ENCODE measurements at places on chromosomes 16 and 17. TPM values are rescaled to one million over a fixed set of nuclear protein-coding genes. Genes with fewer than 3 reads are reported as not detected.

- H3K4me1 ChIP-seq, result peaks cover 56% of the 10 kb centered on the region
- no peak overlapping the region for H3K4me3 ChIP-seq
- H3K27me3 ChIP-seq, result no peaks in the 10 kb centered on the region
Measured at GRCh38 chr16:27174007-27174406, 29.3 kb upstream of the KDM8 start.

DNA sequence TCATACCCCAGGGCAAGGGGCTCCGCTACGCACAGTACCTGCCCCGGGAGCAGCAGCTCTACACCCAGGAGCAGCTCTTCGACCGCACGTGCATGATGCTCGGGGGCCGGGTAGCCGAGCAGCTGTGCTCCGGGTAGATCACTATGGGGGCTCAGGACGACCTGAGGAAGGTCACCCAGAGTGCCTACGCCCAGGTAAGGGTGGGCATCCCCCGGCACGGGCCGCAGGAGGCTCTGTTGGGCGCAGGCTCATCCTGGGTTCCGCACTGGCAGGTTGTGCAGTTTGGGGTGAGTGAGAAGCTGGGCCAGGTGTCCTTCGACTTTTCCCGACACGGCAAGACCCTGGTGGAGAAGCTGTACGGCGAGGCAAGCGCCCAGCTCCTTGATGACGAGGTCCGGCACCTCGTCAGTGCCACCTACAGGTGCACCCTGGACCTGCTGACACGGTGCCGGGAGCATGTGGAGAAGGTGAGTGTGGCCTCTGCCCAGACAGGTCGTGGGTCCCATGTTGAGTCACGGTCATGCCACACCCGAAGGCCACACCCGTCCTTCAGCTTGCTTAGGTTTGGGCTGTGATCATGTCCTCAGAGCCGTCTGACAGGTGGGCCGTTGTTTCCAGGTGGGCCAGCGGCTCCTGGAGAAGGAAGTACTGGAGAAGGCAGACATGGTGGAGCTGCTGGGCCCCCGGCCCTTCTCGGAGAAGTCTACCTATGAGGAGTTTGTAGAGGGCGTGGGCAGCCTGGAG, 19.3 kb downstream of the DBNDD1 start:
- peaks cover 9% of the 10 kb centered on the region for H3K4me1 ChIP-seq
- H3K36me3 ChIP-seq, result peaks cover 38% of the 10 kb centered on the region
- no peaks in the 10 kb centered on the region for H3K27me3 ChIP-seq

- peak; percentile 26 for DNase-seq
- H3K27ac ChIP-seq, result no peak overlapping the region
- H3K27me3 ChIP-seq, result peaks cover 8% of the 10 kb centered on the region
- H3K4me1 ChIP-seq, result peaks cover 11% of the 10 kb centered on the region
Measured at GRCh38 chr16:66296591-66296990, 69.9 kb upstream of the CDH5 start.

DNA sequence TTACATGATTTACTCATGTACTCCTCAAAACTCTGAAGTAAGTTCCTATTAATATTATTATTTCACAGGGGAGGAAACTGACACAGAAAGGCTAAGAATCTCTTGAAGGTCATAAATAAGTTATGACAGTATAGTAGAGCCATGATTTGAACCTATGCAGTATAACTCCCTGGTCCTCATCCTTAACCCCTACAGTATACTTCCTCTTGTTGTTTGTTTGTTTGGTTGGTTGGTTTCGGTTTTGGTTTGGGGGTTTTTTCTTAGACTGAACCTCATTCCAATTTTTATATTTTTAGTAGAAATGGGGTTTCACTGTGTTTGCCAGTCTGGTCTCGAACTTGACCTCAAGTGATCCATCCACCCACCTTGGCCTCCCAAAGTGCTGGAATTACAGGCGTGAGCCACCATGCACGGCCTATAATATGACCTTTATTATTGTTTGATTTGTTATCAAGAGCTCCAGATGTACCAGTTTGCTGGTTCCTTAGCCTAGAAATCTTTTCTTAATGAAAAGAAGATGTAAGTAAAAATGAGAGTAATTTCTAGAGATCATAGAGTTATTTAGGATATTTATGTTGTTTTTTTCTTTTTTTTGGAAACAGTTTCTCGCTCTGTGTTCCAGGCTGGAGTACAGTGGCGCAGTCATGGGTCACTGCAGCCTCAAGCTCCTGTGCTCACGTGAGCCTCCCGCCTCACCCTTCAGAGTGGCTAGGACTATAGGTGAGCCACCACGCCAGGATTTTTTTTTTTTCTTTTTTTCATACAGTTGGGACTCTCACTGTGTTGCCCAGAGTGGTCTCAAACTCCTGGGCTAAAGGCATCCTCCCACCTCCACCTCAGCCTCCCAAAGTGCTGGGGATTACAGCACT, 4.8 kb downstream of the PRR11 start:
- H3K4me1 ChIP-seq, result peaks cover 50% of the 10 kb centered on the region
- peaks cover 38% of the 10 kb centered on the region for H3K36me3 ChIP-seq
- H3K27ac ChIP-seq, result peak overlapping the region; percentile 82
- H3K27me3 ChIP-seq, result no peaks in the 10 kb centered on the region
- DNase-seq, result no peak

- H3K36me3 ChIP-seq, result peaks cover 73% of the 10 kb centered on the region
- no peak overlapping the region for H3K27ac ChIP-seq
- DNase-seq, result no peak
- no peak overlapping the region for H3K4me3 ChIP-seq
- no peaks in the 10 kb centered on the region for H3K27me3 ChIP-seq
Measured at GRCh38 chr16:11033629-11034420, 89.5 kb downstream of the CLEC16A start.

GRCh38 chr17:46002973-46003316, 3.9 kb downstream of the STH start:
- no peak overlapping the region for H3K27ac ChIP-seq
- peaks cover 3% of the 10 kb centered on the region for H3K4me1 ChIP-seq
- H3K36me3 ChIP-seq, result no peaks in the 10 kb centered on the region
- H3K27me3 ChIP-seq, result no peaks in the 10 kb centered on the region

Gene CACNG4
- total RNA-seq, result not detected

Gene SRRM2
- 631 TPM for total RNA-seq
